ENCODE measurements at places on chromosomes 12 and 14.

DNA sequence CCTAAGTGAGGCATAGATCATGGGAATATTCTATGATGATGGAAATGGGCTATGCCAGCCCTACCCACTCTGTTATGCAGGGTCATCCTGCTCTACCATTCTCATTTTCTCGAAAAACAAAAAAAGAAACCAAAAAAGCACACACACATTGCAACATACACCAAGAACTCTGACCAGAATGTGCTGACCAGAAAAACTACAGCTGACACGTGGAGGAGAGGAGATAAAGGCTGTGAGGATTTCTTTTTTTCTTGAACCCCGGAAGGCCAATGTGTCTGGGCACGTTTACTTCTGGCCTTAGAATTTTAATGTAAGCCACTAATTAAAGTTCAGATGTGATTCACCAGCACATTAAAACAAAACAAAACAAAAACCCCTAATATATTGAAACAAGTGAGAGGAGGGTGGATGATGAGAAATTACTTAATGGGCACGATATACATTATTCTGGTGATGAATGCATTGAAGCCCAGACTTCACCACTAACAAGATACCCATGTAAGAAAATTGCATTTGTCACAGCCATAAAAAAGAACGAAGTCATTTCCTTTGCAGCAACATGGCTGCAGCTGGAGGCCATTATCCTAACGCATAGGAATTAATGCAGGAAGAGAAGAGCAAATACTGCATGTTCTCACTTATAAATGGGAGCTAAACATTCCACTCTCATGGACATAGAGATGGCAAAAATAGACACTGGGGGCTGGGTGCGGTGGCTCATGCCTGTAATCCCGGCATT, 66.3 kb upstream of the PLEKHG3 start:
- DNase-seq, result no peak

GRCh38 chr12:53980104-53980801, 4.7 kb upstream of the HOXC10 start:
- no peak for DNase-seq

GRCh38 chr14:74571441-74571841, 40.6 kb downstream of the LTBP2 start:
- no peak for DNase-seq

DNA sequence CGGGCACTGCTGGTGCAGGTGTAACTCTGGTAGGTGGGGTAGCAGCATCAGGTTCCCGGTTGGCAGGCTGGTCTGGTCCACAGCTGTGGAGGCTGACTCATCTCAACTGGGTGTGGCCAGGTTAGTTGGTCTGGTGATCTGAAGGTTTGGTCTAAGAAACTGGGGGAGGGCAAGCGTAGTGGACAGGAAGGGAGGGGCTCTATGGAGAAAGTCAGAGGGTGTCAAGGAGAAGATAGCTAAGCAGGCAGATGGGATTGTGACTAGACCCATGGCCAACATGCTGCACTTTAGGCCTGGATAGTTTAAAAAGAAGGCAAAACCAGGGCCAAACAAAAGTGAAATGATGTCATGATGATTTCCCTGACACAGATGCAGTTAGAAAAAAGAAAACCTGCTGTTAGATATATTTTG, 7.9 kb downstream of the TRIM9 start:
- no peak for DNase-seq

DNA sequence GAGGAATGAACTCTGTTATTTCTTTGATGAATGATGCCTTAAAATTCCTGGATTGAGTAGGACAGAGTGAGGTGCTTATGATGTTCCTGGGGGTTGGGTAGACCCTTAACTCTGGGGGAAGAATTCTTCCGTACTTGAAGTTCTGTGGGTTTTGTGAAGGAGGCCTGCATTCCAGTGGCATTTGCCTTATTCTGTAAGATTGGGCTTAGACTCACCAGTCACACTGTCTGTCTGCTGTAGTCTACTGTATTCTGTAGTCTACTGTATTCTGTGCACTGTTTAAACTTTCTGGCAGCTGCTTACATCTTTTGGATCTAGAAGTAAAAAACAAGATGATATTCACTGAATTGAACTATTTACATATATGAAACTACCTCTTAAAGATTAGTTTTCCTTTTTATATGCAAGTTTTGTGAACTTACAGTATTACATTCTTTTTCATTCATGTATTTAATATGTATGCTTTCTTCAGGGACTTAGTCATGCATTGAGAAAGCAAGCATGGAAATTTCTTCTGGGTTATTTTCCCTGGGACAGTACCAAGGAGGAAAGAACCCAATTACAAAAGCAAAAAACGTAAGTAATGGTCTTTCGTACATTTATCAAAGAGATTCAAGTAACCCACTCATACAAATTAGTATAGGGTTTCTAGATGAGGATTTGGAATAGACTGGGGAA, 42.3 kb upstream of the TPH2 start:
- DNase-seq, result no peak

GRCh38 chr12:51171884-51172514, 936 bp downstream of the TFCP2 start:
- DNase-seq, result no peak

- no peak for DNase-seq
Measured at GRCh38 chr12:127277882-127278281, 989.1 kb upstream of the TMEM132C start.

DNA sequence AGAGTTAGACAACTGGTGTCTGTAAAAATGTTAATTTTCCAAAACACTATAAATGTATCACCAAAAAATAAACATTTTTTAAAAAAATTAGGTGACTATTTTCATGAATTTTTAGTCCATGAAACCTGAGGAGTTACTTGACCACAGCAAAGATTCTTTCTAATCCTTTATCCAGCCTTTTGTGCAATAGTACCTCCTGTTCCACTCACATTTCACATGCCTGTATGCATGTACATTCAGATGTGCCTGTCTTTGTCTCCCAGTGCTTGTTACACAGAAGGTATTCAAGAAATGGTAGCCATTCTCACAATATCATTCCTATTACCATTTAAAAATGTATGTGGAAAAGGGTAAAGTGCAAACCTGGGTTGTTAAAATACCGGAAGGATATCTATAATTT, 857.0 kb downstream of the DIO2 start:
- DNase-seq, result no peak
